Caudate nucleus (tissue), 63 donors: ENCODE measurements at places on chromosomes 6 and 20.
A peak's percentile ranks its signal among the peaks of the same experiment; 100 is the strongest.

DNA sequence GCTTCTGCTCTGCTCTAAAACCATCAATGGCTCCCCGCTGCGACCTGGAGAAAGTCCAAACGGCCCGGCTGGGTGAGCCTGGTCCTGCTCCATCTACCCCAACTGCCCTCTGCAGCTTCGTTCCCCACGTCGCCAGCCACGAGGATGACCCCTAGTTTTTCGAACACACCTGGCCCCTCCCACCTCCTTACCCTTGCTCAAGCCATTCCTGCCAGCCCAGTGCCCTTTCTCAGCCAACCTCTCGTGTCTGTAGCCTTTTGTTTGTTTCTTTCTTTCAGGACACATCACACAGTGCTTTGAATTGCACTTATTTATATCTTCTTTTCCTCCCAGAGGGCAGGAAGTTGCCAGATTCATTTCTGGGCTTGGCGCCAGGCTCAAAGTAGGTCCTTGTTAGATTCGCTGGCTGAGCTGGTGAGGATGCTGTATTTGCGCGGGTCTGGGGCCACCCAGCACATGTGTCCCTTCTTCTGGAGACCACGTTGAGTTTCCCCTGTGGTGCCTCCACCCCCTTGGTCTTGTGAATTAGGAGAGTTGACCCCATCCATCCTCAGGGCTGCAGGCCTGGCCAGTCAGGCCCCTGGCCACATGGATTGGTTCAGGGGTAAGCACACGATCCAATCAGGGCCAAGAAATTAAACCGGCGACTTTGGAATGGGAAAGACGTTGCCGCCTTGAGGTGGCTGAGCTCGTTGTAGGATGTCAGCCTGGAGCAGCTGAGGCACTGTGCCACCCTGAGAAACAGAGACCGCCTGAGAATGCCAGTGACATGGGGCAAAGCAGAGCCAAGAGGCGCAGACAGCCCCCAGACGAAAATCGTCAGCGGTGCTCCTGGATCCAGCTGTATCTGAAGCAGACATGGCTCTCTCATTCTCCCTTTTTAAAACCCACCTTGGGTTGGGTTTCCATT lies 156.0 kb downstream of the CEBPB start:
- peak; percentile 64 for DNase-seq

- DNase-seq = no peak
Observed at GRCh38 chr20:60171313-60171712, 213.1 kb downstream of the CDH26 start.

GRCh38 chr6:135743476-135743875 lies 108.0 kb upstream of the PDE7B start:
- no peak for DNase-seq

DNA sequence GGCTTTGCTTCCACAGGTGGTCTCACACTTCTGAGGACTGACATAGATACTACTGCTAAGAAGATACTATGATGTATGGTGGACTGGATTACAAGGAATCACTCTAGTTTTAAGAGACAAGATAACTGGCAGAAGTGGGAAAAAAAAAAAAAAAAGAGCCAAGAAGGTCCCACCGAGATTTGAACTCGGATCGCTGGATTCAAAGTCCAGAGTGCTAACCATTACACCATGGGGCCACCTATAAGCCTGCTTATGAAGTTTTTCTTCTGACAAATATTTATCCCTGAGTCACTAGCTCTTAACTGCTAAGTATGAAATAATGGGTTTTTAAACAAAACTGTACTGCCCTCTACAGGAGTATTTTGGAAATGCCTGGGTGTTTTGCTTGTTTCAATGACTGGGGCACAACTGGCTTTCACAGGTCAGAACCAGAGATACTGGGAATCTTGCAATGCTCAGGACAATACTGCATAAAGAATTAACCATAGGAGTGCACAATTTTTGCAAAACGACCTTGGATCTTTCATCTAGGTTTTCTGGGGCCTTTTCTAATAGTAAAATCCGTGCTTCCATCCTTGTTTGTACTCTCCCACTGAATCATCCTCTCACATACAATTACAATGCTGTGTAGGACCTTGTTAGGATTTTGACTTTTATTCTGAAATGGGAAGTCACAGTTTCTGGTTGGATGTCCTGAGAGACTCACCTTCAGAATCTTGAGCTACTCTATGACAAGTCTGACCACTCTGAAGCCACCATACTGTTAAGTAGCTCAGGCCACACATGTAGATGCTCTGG lies 116.3 kb downstream of the OR2B2 start:
- no peak for DNase-seq

DNA sequence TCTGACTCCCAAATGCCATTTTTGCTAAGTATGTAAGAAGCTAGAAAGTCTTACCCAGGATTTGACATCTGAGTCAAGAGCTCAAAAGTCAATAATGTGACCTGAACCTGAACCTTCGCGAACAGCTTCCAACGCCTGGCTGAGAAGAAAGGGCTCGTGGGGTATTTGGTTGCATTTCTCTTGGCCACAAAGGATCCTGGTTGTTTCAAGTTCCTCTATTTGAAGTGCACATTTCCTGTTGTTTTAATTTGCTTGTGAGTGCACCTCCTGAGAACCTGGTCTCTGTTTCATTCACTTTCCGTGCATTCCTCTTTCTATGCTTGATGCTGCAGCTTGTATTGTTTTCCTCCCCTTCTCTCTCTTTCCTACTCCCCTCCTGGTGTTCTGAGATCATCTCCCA lies 212.5 kb downstream of the FOXA2 start:
- no peak for DNase-seq

DNA sequence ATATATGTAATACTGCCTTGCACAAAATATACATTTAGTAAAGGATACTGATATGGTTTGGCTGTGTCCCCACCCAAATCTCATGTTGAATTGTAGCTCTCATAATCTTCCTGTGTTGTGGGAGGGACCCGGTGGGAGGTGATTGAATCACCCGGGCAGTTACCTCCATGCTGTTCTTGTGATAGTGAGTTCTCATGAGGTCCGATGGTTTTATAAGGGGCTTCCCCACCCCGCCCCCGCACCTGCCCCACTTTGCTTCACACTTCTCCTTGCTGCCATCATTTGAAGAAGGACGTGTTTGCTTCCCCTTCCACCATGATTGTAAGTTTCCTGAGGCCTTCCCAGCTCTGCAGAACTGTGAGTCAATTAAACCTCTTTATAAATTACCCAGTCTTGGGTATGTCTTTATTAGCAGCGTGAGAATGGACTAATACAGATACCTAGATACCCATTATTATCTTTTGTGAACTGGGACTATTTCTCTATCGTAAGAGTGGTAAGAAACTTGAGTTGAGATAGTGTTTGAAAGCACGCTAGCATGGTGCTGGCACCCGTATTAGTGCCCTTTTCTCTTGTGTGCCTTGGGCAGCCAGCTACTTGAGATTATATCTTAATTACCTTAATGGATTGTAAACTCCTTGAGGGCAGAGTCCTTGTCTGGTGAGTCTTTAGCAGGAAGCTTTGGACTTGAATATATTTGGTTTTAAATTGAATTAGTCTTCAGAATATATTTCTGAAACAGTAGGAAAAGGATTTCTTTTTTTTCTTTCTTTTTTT lies 25.6 kb downstream of the TOP1 start:
- DNase-seq = no peak

- peak; percentile 28 for DNase-seq
Observed at GRCh38 chr6:30357678-30358540, 13.0 kb downstream of the RPP21 start.

GRCh38 chr6:163311830-163312229 lies 102.7 kb upstream of the QKI start:
- DNase-seq = no peak

- no peak for DNase-seq
Observed at GRCh38 chr6:152146385-152146784, 338.9 kb downstream of the ESR1 start.

GRCh38 chr20:58518896-58519593 lies 3.8 kb upstream of the APCDD1L start:
- DNase-seq = no peak

GRCh38 chr6:153043719-153044118 lies 41.2 kb upstream of the MTRF1L start:
- no peak for DNase-seq

GRCh38 chr20:37757550-37757949 lies 63.7 kb downstream of the CTNNBL1 start:
- DNase-seq = no peak

GRCh38 chr6:56821005-56821432 lies 133.9 kb upstream of the BEND6 start:
- DNase-seq = no peak

DNA sequence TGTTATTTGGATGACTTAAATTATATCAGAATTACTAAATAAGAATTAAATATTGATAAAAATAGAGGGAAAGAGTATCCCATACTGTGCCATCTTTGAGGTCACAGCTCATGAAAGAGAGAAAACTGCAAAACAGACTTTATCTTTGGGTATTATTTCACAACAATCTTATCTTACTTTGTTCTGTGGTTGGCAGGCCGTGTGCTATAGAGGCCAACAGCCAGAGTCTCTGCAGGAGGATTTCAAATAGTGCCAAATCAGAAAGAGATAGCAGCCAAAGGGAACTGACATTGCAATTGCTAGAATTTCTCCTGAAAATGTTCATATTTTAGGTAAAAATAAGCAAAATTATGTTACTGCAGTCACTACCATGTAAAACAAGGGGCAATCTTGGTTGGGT lies 354.2 kb downstream of the GRIK2 start:
- no peak for DNase-seq

GRCh38 chr6:80098392-80098791 lies 8.1 kb upstream of the BCKDHB start:
- no peak for DNase-seq

DNA sequence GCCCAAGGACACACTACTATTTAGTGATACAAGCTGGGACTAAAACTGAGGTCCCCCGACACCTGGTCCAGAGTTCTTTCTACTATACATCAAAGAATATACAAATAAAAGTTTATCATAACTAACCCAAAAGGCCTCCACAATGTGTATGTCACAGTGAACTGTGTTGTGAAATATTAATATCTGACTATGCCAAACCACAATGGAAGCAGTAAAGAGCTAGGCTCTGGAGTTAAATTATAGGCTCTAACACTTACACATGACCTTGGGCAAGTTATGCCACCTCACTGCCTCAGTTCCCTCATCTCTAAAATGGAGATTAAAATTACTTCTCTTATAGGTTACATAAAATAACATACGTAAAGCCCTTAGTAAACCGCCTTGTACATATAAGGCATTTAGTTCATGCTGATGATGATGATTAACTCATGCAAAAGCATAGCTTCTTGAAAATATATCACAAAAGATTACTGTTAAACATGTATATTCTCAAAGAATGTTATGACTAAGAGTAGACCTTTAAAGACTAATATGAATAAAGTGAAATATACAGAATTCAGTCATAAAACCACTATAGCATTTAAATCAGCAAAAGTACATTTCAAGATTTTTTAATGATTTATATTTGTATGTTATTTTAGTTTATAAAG lies 5.7 kb downstream of the SUPT3H start:
- no peak for DNase-seq

GRCh38 chr20:10472871-10473270 lies 37.8 kb downstream of the SLX4IP start:
- no peak for DNase-seq

- DNase-seq = no peak
Observed at GRCh38 chr6:156544046-156544445, 233.1 kb upstream of the ARID1B start.

DNA sequence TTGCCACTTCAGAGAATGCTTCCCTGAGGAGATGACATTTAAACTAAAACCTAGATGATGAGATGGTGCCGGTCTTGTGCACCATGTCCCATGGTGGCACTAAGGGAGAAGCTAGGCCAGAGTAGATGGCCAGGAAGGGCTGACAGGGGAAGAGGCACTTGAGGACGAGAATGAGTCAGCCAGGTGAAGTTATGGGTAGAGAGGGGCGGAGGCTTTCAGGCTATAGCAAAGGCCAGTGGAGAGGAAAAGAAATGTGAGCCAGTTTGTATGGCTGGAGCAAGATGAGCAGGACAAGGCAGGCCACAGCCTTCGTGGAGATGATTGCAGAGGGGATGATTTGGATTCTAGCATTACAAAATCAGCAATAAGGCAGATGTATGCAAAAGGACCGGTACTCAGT lies 44.7 kb upstream of the ADGRF4 start:
- DNase-seq = no peak

DNA sequence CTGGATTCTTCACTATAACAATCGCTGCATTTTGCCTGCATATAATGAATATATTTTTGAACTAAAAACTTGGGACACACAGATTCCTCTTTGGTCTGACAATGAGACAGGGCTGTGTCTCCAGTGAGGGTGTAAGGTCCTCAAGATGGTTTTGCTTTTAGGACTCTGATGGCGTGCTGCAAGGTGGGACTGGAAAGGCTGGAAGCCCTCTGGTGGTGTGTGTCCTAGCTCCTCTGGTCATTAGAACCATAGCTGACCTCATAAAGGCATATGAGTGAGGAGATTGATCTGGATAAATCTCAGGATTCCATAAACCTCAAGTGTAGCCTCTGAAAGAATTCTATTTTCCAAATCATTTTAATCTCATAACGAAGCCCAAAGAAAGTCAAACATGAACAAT lies 108.4 kb upstream of the ASF1A start:
- no peak for DNase-seq

GRCh38 chr6:156804402-156804801 lies 27.2 kb downstream of the ARID1B start:
- no peak for DNase-seq
